ENCODE measurements at places on chromosomes 3 and 15. TPM values are rescaled to one million over a fixed set of nuclear protein-coding genes. Genes with fewer than 3 reads are reported as not detected.

DNA sequence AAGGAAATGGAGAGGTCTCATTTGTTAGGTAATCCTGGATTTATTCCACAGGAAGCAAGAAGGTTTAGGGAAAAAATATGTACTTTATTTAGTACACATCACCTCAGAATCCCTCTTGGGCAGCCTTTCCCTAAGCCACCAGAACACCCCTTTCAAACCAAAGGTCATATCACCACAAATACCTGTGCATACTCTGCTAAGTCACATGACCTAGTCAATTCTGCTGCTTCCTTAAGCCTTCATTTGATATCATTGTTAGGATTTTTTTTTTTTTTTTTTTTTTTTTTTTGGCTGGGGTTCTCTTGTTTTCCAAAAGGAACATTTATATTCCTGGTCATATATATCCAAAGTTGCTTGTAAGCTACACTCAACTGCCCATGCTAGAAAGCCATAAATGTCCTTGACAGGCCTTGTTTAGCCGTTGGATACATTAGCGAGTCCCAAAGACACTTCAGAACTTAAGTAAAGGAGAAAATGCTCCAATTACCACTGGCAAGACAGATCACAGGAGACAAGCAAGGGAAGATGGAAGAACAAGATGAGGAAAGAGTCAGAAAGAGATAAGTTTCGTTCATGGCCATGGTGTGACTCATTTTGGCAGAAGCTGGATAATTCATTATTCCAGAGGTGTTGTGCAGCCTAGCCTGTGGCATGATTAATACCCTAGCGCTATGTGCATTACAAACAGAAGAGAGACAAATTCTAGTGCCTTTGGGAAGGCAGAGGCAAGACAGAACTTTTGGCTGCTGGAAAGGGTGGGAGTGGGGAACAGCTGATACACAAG lies 155.6 kb upstream of the SLC2A2 start:
- no peak for DNase-seq

CYP1A2 gene
- not detected for total RNA-seq

DNA sequence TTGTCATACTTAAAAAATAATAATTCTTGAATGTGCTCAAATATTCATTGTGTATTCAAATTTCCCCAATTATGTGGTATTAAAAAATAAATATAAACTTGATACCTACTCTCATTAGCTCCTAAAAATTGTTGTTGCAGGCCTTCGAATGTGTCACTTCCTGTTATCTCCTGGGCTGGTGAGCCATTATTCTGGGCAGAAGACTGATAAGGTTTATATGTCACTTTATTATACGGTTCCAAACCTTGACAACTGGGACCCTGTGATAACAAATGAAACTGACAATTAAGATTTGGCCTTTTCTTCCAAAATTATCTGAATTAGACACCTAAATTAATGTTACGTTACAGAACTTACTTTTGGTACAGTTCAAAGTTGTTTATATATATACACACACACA lies 15.0 kb downstream of the CEP152 start:
- no peak for DNase-seq

DNA sequence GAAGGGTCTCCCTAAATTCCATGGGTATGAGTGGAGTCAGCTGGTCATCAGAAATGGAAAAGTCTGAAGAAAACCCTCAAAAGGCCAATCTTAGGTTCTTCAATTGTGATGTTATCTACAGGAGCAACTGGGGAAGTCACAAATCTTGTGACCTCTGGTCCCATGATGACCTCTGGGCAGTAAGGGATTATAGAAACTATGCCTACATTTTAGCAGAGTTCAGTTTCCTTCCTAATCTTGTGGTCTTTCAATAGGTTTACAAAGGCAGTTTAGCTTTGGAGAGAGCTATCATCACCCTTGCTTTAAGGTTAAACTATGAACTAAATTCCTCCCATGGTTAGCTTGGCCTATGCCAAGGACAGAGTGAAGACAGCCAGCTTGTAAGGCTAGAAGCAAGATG lies 225.1 kb downstream of the DPH6 start:
- no peak for DNase-seq

GRCh38 chr3:15307580-15307979 lies 24.8 kb downstream of the SH3BP5 start:
- no peak for DNase-seq

NRROS gene
- total RNA-seq = 5.9 TPM

Data from GM23338 (cell line).